ENCODE measurements at places on chromosomes 2 and 18.

DNA sequence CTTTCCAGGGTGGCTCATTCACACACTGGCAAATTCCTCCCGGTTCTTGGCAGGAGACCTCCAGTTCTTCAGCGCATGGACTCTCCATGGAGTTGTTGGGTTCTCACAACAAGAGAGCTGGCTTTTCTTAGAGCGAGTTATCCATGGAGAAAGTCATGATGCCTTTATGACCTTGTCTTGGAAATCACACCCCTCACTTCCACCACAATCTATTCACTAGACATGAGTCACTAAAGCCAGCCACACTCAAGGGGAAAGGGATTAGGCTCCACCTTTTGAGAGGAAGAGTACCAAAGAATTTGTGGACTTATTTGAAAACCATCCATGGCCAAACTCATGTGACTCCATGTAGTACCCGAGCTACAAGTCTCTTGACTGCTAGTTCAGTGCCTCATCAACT, 160.5 kb downstream of the SETBP1 start:
- DNase-seq: no peak

DNA sequence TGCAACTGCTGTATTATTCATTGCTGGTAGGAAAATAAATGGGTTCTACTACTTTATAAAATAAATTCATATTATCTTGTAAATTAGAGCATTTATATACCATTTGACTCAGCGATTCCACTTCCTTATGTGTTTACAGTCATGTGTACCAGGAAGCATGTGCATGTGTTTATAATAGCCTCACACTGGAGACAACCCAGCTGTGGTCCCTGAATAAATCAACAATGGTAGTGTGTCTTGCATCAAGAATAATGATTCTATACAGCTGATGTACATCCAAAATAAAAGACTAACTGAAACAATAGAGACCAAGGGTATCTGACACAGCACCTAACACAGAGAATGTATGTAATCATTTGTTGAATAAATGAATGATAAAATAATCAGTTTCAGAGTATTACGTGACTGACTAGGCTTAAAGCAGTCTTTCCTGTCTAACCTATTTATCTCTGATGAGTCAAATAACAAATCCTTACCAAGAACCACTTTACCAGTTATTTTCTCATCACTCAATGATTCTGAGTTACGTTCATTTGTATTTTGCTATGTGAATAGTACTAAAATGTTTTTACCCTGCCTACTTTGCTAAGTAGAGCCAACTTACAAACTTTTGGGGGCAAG, 216.8 kb downstream of the UBE2E3 start:
- no peak for DNase-seq

- no peak for DNase-seq
These were observed 246.3 kb downstream of the IRS1 start for GRCh38 chr2:226553333-226553732.

DNA sequence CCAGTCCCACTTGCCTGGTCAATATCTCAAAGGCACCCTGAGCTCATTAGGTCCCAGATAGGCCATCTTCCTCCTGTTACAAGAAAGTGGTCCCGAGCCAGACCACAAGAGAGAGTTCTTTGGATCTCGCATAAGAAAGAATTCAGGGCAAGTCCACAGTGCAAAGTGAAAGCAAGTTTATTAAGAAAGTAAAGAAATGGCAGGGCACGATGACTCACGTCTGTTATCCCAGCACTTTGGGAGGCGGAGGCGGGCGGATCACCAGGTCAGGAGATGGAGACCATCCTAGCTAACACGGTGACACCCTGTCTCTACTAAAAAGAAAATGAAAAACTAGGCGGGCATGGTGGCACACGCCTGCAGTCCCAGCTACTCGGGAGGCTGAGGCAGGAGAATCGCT, 10.8 kb upstream of the SMAD7 start:
- no peak for DNase-seq

DNA sequence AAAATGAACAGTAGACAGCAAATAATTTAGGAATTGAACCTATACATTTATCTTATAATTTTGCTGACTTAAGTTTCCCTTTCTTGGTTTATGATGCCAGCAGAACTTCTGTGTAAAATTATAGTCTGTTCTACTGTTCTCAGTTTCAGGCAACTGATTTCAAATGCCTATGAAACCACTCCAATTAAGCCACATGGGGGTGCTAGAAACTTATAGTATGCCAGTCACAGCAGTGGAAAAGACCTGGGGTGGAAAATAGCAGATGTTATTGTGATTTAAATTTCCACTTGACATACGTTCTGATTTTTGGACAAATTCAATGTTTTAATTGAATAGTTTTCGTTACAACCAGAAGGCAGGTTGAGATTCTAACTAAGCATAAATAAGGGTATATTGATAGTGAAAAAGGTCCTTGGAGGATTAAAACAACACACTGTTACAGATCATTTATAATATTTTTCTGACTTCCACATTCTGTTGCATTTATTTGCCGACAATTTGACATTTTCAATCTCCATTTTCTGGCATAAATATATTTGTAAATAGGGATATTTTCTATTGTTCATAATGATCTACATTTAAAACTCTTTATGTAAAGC, 61.4 kb downstream of the CPS1 start:
- DNase-seq: no peak

GRCh38 chr18:36398419-36398818, 100.9 kb downstream of the FHOD3 start:
- no peak for DNase-seq

GRCh38 chr2:20235655-20236305, 10.8 kb upstream of the SDC1 start:
- DNase-seq: no peak

DNA sequence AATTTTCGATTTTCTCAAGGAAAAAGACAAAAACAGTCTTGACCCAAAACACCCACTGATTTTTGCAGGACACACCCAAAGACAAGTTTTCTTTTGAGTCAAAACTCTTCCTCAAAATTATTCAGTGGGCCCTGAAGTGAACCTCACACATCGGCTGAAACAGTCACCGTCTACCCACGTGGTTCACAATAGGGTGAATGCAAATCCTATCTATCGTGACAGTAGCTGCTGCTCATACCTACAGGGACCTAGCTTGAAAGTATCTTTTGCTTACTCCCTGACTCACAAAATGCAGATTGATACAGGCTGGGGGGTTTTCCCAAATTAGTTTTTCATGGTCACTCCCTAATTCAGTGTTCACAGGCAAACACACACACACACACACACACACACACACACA, 10.7 kb upstream of the CD226 start:
- DNase-seq: no peak

DNA sequence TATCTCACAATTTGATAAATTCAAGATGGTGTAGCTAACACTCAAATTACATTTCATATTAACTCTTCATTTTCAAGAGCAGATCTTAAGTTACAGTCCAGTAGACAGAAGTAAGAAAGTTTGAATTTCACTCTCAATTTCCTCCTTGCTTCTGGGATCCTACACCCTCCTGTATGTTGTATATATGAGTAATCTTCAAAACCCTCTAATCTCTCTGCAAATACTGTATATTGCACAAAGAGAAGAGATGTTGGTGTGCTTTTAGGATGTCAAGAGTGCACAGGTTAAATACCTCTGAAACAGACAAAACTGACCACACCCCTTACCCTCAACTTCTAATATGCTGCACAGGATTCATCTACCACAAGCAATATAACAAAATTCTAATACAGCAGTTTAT, 6.7 kb downstream of the CHST9 start:
- DNase-seq: no peak

DNA sequence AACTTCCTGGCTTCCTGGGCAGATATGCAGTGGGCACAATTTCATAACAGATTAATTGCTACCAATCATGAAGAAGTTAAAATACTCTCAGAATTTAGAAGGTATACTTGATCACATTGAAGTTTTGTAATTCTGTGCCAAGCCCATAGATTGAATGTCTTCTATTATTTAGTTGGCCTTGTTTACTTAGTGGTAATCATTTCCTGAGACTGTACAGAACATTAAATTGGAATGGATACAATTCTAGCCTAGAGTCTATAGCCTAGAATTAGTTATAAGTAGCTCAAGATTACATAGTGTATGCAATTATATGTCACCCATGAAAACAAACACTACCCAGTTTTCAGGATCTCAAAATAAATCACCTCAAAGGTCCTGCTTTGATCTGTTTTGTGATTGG, 615.8 kb downstream of the XIRP2 start:
- no peak for DNase-seq

DNA sequence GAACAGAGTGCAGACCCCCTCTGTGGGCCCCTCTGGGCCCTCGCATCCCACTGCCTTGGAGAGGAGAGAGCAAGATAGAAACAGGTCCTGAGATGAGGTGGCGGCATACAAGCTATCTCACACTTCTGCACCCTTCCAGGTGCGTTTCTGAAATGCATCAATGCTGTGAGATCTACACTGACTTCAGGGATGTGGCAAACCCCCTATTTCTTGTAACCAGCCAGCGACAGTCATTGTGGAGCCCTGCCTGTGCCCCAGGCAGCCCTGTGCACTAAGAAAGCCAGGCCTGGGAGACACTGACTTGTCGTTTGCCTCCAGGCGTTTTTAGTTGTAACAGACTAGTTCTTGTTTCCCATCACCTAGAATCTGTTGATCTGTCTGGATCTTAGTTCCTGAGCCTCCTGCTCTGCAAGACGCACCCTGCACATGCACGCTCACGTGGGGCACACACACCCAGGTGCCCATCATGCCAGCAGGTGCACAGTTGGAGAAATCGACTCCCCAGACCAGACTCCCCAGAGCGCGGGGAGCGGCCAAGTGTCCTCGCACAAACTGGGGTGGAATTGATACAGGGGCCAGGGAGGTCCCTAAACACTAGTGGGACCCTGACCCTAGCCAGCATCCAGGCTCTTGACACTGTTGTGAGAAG, 238.0 kb downstream of the FAM210A start:
- DNase-seq: no peak

DNA sequence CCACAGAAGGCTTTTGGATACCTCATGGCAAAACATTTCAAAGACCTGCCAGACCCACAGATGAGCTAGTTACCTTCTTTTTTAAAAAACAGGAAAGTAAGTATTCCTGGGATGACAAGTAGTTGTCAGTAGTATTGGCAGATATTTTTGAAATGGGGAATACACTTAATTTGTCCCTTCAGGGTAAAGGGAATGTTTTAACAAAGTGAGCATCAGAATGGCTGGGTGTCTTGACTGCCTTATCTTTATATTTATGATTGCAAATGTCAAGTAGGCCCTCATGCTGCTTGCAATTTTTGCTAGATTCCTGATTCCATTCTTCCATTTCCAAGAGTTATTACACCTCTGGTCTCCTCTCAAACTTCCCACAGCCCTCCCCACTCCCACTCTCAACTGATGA, 4.9 kb upstream of the TAF1B start:
- no peak for DNase-seq

- DNase-seq: no peak
These were observed 25.2 kb downstream of the AAK1 start for GRCh38 chr2:69618362-69618761.

DNA sequence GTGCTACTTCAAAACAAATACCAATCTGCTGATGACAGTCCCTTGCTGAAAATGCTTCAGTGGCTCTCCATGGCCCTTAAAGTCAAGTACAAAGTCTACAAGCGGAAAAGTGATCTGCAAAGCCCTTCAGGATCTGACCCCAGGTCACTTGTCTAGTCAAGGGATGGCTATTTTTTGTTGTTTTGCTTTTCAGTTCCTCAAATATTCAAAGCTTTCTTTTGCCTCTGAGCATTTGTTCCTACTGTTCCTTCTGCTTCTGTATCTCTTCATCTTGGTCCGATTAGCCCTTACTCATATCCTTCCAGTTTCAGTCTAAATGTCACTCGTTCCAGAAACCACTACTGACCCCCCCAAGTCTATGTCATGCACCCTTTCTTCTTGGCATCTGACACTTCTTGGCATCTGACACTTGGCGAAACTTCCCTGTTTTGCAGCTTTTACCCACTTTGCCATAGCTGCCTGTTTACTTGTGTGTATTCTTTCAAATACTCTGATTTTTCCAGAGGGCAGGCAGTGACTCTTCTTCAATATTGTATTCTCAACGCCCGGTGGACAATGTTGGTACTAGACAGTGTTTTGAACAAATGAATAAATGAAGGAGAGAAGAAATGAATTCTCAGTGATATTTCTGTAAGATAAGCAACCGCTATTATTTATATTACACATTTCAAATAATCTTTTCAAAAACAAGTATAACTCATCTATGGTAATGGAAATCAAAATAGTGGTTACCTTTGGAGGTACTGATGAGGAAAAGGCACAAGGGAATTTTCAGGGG, 175.9 kb upstream of the FN1 start:
- DNase-seq: no peak

- no peak for DNase-seq
These were observed 97.6 kb downstream of the GRB14 start for GRCh38 chr2:164523726-164524125.

- no peak for DNase-seq
These were observed 50.9 kb downstream of the SP3 start for GRCh38 chr2:173914055-173914927.

DNA sequence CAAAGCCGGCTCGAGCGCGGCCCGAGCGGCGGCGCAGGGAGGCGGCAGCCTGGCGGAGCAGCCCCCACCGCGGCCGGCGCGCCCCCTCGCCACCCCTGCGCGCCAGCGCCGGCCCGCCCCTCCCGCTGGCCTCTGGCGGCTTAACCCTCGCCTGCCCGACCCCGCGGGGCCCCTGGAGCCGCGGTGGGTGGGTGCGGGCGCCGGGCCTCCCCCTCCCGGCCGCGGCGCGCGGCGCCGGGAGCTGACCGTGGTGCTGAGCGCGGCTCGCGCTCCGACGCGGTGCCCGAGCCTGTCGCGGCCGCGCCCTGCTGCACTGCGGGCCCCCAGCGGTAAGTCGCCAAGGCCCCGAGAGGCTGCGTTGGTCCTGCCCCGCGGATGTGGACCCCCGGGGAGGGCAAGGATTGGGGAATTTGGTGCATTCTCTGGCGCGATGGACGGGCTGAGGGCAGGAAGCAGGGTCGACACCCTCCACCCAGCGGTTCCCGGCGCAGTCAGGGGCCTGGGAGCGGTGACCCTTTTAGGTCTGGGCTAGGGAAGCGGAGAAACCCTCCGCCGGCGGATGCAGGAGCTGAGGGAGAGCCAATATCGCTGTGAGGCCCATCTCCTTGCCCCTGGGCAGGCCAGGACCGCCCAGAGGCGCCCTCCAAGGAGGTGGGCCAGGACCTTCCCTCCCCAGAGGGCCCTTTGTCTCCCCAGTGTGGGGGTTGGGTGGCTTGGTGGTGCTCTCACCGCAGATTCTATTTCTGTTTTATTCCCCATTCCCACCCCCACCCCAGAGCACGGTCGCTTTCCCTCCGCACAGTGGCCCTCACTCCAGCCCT, 923 bp downstream of the AMER3 start:
- no peak for DNase-seq

- DNase-seq: no peak
These were observed 174.1 kb downstream of the NYAP2 start for GRCh38 chr2:225573603-225574002.

GRCh38 chr2:20143263-20143662, 81.7 kb downstream of the SDC1 start:
- DNase-seq: no peak

DNA sequence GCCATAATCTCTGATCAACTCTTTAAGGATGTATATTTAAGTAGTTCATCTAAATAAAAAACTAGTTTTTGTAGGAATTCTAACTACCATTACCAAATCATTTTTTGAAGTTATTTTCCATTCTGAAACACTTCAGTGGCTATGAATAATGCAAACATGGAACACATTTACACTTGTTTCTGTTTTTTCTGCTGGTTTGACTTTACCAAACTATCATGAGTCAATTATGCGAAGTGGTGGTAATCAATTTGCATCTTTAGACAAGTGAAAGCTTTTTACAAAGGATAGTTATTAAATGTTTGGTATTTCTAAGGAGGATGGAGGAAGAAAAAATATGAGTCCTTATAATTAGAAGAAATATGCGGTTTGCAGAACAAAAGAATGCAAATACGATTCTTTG, 202.0 kb upstream of the MMADHC start:
- no peak for DNase-seq

- no peak for DNase-seq
These were observed 217.0 kb downstream of the ANAPC1 start for GRCh38 chr2:111667001-111667400.

Data from activated T-cell treated with anti-CD3 and anti-CD28 coated beads for 1 hour (primary cell).